ENCODE measurements at places on chromosomes 3 and 15.
A peak's percentile ranks its signal among the peaks of the same experiment; 100 is the strongest.

DNA sequence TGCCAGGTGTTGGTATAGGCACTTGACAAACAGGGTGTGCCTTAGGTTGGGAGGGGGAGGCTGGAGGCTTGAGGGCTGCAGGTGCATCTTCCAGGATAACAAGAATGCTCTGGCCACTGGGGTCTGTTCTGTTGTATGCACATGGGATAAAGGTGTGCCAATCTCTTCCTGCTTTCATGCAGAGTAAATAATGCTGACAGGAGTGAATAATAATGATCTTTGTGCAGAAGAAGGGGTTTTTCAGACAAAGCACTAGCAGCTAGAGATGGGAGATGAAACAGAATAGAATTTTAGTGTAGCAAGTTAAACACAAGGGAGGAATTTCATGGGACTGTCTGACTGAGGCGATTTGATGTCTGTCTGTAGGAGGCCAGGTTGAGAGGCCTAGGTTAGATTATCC, 1.9 kb upstream of the ROPN1 start:
- no peak for DNase-seq

DNA sequence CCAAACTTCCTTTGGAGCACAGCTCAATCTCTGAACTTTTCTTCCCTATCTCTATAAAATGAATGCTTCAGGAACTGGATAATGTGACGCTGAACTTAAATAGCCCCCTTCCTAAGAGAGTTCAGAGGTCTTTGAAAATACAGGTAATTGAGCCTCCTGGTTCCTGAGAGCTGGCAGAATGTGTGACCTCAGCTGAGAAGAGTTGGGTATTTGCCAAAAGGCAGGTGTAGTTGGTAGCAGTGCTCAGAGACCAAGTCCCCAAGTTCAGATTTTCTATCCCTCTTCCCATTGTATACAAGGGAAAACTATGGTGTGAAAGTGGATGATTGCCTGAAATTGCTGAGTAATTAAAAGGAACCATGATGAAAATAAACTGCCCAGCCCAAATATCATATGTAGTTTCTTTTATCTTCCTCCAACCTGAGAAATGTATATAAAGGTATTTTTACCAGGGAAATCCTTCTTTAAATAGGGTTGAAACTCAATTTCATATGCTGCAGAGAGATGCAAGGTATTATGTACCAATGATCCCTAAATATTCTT, 154.6 kb upstream of the ICE2 start:
- DNase-seq = no peak

- DNase-seq = peak; percentile 89
Measured at GRCh38 chr3:16441371-16441875, 72.1 kb downstream of the RFTN1 start.

DNA sequence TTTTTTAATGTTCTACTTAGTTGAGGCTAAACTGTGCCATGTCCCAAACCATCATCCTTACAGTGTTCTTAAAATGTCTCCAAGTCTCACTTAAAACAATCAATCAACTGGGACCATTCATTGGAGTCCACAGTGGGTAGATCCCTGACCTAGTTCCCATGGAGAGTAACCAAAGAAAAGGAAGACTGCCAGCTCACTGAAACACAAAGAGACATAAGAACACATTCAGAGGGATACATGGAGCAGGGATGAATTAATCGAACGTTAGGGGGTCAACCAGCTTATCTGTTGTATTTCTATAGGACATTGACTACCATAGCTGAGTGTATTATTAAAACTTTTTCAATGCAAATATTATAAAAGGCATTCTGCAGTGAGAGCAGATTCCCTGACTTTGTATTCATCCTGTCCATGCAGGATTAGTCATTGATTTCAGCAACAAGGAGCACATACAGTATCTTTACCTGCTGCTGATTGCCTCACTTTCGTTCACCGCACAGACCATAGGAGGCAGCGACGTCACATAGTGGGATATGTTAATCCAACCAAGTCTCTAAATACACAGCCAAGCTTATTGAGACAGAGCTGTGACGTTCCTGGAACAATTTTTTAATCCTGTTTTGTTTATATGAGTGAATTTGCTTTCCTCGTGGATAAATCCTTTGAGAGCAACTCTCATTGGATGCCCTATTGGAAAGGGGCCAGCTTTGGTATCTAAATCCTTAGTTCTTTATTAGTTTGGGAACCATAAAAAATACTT, 364.9 kb upstream of the RBMS3 start:
- DNase-seq = peak; percentile 70
